ENCODE measurements at places on chromosomes 6 and 20.

DNA sequence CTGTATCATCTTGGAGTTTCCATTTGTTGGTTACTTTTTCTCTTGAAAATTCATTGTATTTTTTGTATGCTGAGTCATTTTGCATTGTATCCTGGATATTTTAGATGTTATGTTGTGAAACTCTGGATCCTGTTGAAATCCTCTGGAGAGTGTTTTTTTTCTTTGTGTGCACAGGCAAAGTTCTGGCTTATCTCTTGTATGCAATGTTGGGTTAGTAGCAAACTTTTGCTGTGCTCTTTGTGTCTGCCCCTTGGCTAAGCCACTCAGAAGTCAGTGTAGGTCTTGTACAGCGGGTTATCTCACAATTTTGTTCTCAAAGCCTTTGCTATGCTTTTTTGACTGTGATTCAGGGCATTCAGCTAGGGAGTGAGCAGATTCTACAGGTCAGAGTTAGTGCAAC lies 29.1 kb upstream of the LMBRD1 start:
- H3K4me1 ChIP-seq = 0 out of 2 replicates have a peak, but pooled peaks cover 4% of the 10 kb centered on the region
- H3K27ac ChIP-seq = no peak overlapping the region
- no peak for DNase-seq
- no peak overlapping the region for H3K4me3 ChIP-seq
- H3K27me3 ChIP-seq = no peaks in the 10 kb centered on the region

- no peaks in the 10 kb centered on the region for H3K27me3 ChIP-seq
- no peaks in the 10 kb centered on the region for H3K36me3 ChIP-seq
- no peak for DNase-seq
- no peak overlapping the region for H3K27ac ChIP-seq
- peaks cover 40% of the 10 kb centered on the region for H3K4me1 ChIP-seq
These were observed 134.2 kb downstream of the MRPL14 start for GRCh38 chr6:43992783-43993644.

DNA sequence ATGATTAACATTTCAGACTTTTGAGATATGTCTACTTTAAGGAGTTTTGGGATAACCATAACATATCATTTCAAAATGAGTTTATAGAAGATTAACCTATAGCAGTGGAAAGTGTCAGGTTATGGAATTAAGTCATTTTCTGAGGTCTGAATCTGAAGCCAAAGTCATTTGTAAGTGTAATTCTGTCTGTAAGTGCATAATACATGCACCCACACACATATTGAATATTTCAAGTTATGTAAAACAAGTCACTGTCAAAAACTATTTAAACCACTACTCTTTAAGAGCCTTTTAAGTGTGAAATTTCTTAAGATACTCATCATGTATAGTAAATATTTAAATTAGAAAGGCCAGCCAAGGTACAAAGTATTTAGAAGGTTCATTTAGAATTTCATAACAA lies 115.8 kb upstream of the HMGCLL1 start:
- no peaks in the 10 kb centered on the region for H3K27me3 ChIP-seq
- H3K36me3 ChIP-seq = no peaks in the 10 kb centered on the region
- H3K4me1 ChIP-seq = no peaks in the 10 kb centered on the region
- H3K27ac ChIP-seq = no peak overlapping the region
- DNase-seq = no peak
- no peak overlapping the region for H3K4me3 ChIP-seq

GRCh38 chr20:50317116-50317515 lies 126.5 kb downstream of the CEBPB start:
- peaks cover 71% of the 10 kb centered on the region for H3K4me1 ChIP-seq
- H3K27me3 ChIP-seq = no peaks in the 10 kb centered on the region
- peaks cover 24% of the 10 kb centered on the region for H3K36me3 ChIP-seq
- no peak for DNase-seq

- no peak overlapping the region for H3K4me3 ChIP-seq
- DNase-seq = no peak
- no peaks in the 10 kb centered on the region for H3K27me3 ChIP-seq
- H3K27ac ChIP-seq = no peak overlapping the region
- H3K36me3 ChIP-seq = no peaks in the 10 kb centered on the region
- H3K4me1 ChIP-seq = no peaks in the 10 kb centered on the region
These were observed 27.8 kb upstream of the CENPW start for GRCh38 chr6:126312013-126312665.

GRCh38 chr6:111183702-111184517 lies 96.6 kb downstream of the SLC16A10 start:
- no peak overlapping the region for H3K4me3 ChIP-seq
- no peaks in the 10 kb centered on the region for H3K4me1 ChIP-seq
- no peaks in the 10 kb centered on the region for H3K27me3 ChIP-seq
- no peak for DNase-seq
- H3K27ac ChIP-seq = no peak overlapping the region

GRCh38 chr6:146103416-146104072 lies 74.7 kb downstream of the GRM1 start:
- no peaks in the 10 kb centered on the region for H3K4me1 ChIP-seq
- DNase-seq = no peak
- no peaks in the 10 kb centered on the region for H3K27me3 ChIP-seq
- no peak overlapping the region for H3K4me3 ChIP-seq
- H3K27ac ChIP-seq = no peak overlapping the region
- no peaks in the 10 kb centered on the region for H3K36me3 ChIP-seq

GRCh38 chr6:113162739-113163138 lies 694.4 kb upstream of the MARCKS start:
- no peak overlapping the region for H3K27ac ChIP-seq
- no peaks in the 10 kb centered on the region for H3K4me1 ChIP-seq
- DNase-seq = no peak
- H3K4me3 ChIP-seq = no peak overlapping the region

Measured in PC-9 (cell line).